ENCODE measurements at places on chromosomes 3 and 15. TPM values are rescaled to one million over a fixed set of nuclear protein-coding genes. Genes with fewer than 3 reads are reported as not detected.
A peak's percentile ranks its signal among the peaks of the same experiment; 100 is the strongest.

- DNase-seq, result no peak
Measured at GRCh38 chr3:64530434-64531049, 157.3 kb downstream of the ADAMTS9 start.

DNA sequence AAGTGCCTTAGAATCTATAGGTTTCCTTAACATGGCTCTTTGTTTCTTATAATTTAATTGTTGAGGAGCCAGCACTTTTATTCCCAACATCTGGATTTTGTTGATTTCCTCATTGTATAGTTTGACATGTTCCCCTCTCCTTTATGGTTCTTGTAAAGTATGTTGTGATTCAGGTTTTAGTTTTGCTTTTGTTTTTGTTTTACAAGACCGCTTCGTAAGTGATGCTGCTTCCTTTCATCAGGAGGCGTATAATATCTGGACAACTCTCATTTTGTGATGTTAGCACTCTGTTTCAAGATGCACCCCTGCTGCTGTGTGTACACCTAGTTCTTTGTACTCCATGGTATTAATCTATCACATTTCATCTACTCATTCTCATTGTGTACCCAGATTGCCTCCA is 48.7 kb downstream of the SLC49A4 start:
- no peak for DNase-seq

- DNase-seq, result no peak
Measured at GRCh38 chr3:146543461-146544001, 876 bp downstream of the PLSCR1 start.

GRCh38 chr3:71693641-71694040 is 31.6 kb downstream of the EIF4E3 start:
- no peak for DNase-seq

DNA sequence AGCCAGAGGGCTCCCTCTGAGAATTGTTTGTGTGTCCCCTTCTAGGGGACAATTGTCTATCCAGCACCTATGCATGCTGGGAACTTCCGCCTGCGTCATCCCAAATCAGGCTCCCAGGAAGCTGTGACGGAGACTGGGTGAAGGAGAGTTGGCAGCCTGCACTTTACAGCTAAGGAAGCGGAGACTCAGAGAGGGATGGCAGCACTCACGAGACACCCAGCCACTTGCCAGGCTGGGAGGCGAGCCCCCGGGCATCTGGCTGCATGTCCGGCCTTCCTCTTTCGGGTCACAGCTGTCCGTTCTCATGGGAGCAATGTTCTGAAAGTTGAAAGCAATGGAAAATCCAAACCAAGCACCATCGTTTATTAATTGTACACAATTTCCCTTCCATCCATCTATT is 45.5 kb upstream of the SLC6A11 start:
- DNase-seq, result no peak

DNA sequence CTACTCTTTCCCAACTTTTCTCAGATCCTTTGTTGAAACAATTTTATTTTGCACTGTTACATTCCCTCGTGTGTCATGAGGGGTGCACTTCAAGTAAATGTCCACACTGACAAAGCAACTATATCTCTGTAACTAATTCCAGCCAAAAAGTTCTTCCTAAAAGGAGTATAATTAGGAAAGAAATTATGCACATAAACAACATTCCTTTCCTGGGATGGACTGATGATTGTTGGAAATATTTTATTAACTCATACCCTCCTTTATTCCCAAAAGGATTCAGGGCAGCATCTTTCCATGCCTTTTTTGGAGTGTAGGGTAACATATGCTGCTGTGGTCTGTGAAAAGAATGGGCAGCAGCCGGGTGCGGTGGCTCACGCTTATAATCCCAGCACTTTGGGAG is 426.1 kb upstream of the THBS1 start:
- DNase-seq, result no peak

- DNase-seq, result no peak
Measured at GRCh38 chr3:90032980-90033641, 925.7 kb downstream of the EPHA3 start.

DNA sequence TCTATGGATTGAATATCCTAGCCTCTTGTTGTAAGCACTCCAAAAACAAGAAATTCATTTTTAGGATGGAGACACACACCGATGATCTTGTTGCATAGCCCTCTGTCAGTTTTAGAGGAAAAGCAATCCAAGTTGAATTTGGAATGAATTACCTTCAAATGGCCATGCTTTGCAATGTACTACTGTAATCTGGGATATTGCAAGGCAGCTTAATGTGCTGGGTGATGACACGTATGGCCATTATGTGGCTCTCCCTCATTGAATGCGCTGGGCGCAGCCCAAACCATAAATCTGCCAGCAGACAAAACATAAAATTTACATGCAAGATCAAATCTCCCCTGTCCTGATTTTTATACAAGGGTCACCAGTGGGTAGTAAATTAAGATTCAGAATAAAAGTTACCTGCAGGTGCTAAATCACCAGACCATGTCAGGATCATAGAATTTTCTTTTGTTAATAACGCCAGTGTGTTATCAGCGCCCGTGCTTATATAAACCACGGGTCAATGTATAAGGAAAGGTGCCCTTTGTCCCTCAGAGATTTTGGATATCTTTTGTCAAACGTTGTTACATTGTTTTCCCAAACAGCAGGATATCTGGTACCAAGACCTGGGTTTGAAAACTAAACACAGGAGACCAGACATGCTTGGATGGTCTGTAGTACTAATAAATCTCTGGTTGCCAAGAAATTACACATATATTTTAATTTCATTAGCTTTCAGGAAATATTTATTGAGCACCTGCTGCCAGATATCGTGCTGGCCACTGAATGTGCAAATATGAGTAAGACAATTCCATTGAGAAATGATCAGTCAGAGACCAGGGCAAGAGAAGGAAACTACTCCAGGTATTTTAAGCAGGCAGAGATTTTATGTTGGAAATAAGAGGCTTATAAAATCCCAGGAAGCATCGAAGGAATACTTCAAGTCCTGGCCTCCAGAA is 237.1 kb downstream of the EBLN2 start:
- no peak for DNase-seq

- DNase-seq, result no peak
Measured at GRCh38 chr15:90187257-90187868, 13.8 kb upstream of the SEMA4B start.

DNA sequence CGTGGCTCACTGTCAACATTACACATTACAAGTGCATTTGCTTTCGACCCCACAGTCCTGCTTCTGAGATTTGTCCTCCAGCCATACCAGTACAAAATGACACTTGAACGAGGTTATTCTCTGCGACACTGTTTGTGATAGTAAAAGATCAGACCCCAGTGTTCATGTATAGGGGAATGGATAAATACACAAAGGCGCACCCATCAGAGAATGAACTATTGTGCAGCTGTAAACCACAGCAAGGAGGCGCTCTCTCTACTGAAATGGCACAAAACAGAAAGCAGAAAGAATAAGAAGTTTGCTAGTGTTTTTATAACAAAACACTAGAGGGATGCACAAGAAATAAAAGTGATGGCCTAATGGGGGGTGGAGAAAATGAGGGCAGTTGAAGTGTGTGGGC is 4.9 kb upstream of the CHSY1 start:
- DNase-seq, result no peak

- DNase-seq, result no peak
Measured at GRCh38 chr3:98793971-98794370, 30.8 kb downstream of the ST3GAL6 start.

- DNase-seq, result no peak
Measured at GRCh38 chr3:60810881-60811280, 440.4 kb downstream of the FHIT start.

DNA sequence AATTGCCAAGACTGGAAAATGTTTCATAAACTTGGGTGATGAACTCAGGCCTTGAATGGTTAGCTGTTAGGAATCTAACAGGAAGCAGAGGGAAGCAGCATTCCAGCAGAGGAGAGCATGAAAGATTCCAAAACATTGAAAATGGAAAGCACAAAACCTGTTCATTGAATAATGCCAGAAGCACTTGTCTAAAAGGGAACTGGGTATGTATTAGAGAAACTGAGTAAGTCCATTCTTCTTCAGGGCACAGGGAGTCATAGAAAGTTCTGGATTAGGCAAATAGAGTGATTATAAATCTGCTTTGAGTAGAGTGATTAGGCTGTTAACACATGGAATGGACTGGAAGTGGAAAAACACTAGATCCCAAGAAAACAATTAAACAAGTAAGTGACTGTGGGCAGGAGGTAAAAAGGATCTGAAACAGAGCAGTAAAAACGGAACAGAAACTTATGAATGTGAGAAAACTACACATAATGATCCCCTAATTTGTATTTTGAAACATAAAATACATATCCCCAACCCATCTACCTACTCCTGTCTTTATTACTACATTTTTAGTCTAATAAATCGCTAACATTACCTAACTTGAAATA is 343.4 kb downstream of the TBC1D5 start:
- no peak for DNase-seq

DNA sequence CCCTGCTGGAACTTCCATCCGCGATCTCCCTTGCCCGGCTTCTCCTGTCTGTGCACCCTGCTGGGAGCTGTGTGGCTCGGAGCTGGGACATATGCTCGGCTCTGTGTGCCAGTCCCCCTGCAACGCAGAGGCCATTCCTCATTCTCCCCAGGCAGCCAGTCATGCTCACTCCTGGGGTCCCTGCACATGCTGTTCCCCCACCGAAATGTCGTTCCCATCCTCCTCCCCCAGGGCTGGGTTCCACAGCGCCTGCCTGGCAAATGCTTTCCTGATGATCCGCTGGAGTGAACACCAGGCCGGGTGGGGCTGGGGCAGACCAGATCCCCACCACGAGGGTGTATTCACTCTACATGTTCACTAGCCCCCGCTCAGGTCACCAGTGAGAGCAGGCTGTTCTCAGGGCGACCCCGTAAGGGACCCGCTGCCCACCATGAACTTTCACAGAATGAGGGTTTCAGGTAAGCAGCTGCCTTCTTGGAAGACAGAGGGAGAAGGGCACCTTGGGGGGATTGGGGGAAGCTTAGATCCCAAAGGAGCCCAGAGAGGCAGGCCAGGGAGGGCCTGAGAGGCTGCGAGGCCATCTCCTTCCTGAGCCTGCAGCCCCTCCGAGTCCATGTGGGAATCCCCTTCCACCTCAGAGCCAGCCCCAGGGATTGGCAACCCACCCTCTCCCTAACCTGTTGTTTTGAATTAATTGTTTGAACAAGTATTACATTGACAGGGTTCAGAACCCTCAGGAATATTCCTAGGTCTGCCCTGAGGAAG is 88.7 kb upstream of the IQSEC1 start:
- no peak for DNase-seq

DNA sequence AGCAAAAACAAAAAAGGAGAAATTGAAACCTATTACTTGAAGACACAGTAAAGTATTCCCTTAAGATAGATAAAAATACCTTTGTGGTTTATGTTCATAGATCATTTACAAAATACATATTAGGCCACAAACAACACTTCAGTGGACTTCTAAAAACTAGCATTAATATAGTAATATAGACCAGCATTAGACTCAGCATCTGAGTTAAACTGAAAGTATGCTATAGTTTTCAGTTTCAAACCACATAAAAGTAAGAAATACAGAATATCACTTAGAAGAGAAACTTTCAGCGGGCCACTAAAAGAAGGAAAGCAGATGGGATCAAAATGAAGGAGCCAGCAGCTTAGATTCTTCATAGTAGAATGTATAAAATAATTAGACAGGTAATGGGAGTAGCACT is 86.6 kb downstream of the MSL2 start:
- no peak for DNase-seq

DNA sequence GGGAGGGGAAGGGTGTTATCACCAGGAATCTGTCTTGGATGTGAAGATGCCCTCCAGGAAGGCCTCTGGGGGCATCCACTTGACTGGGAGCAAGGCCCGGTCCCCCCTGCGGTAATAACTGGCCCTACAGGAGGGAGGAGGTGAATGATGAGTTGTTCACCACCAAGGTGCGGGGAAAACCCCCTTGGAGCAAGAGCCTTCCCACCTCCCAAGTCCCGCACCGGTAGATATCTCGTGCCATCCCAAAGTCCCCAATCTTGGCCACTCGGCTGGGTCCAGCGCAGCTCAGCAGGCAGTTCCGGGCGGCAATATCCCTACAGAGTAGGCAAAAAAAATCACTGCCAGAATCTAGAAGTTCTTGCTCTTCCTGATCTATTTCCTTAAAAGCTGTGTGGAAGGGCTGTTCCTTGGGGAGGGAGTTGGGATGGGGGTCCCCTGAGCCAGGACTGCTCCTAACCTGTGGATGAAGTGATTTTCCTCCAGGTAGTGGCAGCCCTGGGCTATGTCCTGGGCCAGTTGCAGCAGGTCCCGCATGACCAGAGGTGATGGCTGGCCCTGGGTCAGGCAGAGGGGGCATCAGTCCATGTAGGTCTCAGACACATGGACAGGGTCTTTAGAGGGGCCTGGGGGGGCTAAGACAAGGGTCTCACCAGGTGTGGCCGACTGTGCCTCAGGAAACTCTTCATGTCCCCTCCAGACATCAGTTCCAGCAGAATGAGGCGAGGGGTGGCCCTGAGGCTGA is 8.7 kb downstream of the LTK start:
- no peak for DNase-seq

DNA sequence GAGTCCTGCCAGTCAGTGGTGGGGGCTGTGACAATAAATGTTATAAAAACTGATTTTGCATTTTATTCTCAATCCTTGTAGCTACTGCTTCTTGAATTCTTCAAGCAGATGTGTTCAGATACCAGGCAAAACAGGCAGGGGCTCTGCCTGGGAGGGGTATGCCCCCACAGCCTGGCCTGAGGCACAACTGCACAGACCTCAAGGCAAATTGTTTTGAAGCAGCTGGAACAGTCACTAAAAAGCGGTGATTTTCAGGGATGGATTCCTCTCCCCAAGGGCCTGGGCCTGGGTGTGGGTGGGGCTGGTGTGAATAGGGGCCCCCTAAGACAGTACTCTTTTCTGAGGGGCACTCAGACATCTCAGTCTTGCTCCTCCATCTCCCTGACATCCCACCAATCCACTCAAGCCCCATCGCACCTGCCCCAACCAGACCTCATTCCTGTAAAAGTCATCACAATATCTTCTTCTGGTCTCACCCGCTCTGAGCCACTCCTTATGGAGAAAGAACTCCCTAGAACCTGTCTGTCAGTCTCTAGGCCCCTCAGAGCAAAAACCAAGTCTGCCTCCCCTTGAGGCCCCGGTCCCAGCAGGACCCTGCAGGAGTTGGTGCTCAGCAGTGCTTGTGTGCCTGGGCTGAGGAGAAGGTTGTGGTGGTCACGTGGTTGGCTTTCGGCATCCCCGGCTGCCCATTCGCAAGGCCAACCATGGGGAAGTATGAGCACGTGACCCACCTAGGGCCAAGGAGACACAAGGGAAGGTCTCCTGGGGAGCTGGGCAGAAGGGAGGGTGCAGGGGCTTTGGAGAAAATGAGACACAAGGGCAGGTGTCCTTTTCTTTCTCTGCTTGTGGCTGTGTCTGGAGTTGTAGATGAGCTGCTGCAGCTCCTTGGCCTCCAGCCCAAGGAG is 2.9 kb upstream of the PSTPIP1 start:
- peak; percentile 90 for DNase-seq

GRCh38 chr15:48559285-48559684 is 86.2 kb downstream of the FBN1 start:
- DNase-seq, result no peak

- DNase-seq, result no peak
Measured at GRCh38 chr3:94225148-94225865, 162.4 kb downstream of the NSUN3 start.

- DNase-seq, result no peak
Measured at GRCh38 chr3:177601152-177601551, 403.9 kb upstream of the TBL1XR1 start.

SI gene
- not detected for total RNA-seq

B3GNT5 gene
- total RNA-seq, result 18.0 TPM

RTP3 gene
- not detected for total RNA-seq

ACKR2 gene
- 6.3 TPM for total RNA-seq

ADPRH gene
- total RNA-seq, result 3.6 TPM

TRIM59 gene
- total RNA-seq, result 3.7 TPM

UBE2E1 gene
- 32.6 TPM for total RNA-seq

AMOTL2 gene
- 151 TPM for total RNA-seq

TGM5 gene
- 111 TPM for total RNA-seq

PCSK6 gene
- 35.0 TPM for total RNA-seq
